ENCODE measurements at places on chromosomes 2 and 18.
A peak's percentile ranks its signal among the peaks of the same experiment; 100 is the strongest.

DNA sequence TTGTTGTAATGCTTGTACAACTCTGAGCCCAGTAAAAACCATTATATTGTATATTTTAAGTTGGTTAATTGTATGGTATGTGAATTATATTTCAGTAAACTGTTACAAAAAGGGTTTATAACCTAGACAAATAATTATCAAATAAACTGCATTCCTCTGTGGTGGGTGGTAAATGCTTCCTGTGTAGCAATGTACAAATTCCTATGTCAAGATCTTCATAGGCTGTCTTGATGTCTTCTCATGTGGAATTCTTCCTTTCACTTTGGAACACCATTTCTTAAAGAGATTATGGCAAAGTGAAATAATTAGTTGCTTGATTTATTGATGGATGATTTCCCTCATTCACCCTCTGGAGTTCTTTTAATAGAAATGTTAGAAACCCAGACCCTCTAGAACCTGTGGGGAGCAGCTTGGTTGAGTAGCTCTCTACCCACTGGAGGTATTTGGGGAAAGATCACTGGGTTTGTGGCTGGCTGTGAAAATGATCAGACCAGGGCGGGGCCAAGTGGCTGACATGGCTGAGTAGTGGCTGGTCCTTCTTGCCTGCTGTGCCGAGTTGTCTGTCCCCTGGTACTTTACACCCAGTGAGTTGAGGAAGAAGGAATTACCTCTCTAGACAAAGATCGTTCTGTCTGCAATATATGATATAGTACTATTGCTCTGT lies 22.4 kb upstream of the MGAT5 start:
- ATAC-seq = no peak

DNA sequence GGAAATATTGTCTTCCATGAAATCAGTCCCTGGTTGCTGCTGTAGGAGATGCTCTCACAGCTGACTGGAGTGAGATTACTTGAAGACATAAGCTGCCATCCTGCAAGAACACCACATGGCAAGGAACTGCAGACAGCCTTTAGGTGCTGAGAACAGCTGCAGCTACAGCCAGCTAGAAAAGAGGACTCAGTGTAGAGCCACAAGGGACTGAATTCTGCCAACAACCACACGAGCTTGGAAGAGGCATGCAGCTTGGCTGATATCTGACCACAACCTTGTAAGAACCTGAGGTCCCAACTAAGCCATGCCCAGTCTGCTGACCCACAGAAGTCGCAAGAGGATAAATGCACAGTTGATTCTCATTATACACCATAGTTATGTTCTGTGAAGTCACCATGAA lies 181.8 kb upstream of the ARL4C start:
- no peak for ATAC-seq

DNA sequence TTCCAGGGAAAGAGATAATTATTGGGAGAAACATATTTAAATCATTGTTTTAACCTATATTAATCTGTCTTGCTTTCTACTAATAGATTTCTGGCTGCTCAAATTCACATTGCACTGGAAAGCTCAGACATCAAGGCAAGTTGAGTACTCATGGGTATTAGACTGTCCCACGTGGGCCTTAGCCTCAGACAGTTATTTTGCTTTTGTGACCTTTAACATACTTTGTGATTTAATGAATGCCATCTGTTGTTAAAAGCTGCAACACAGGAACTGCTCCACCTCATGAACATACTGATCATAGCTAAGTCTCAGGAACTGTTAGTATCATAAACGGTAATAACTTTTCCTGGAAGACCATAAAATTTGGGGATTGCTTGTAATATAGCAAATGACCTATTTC lies 2.7 kb upstream of the LCT start:
- peak; percentile 97 for ATAC-seq

DNA sequence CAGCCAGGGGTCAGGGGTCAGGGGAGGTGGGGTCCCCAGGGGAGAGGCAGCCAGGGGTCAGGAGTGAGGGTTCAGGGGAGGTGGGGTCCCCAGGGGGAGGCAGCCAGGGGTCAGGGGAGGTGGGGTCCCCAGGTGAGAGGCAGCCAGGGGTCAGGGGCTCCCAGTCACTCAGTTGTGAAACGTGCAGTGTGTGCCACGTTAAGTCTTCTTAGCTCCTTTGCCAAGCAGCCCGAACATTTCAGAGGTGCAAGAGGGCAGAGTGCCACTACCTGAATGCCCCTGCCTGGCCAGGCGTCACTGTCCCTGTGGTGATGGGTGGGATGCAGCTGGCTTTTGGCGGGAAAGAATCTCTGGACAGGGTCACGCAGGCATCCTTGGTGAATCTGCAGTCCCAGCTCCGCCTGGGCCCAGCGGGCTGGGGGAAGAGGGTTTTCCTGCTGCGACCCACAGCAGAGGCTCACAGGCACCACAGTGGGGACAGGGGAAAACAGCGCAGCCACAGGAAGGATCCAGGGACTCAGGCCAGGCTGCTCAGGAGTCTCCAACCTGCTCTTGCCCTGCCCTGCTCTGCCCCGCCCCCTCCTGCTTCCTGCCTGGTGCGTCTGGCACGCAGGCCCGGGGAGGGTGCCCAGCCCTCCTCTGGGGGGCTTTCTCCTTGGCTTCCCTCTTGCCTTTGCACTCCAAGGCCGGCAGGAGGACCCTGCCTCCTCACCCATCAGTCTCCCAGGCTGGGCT lies 188.3 kb downstream of the TWIST2 start:
- ATAC-seq = no peak

DNA sequence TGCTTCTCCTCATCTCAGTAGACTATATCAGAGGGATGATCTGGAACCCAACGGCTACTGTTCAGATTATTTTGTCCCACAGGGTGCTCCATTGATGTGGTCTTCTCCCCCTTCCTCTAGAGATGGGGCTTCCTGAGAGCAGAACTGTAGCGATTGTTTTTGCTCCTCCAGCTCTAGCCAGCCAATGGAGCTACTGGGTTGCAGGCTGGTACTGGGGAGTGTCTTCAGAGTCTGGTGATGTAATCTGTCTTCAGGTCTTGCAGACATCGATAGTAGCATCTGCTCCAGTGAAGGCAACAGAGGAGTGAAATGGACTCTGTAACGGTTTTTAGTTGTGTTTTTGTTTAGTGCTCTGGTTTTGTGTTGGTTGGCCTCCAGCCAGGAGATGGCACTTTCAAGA lies 621.9 kb downstream of the RNF144A start:
- ATAC-seq = no peak

DNA sequence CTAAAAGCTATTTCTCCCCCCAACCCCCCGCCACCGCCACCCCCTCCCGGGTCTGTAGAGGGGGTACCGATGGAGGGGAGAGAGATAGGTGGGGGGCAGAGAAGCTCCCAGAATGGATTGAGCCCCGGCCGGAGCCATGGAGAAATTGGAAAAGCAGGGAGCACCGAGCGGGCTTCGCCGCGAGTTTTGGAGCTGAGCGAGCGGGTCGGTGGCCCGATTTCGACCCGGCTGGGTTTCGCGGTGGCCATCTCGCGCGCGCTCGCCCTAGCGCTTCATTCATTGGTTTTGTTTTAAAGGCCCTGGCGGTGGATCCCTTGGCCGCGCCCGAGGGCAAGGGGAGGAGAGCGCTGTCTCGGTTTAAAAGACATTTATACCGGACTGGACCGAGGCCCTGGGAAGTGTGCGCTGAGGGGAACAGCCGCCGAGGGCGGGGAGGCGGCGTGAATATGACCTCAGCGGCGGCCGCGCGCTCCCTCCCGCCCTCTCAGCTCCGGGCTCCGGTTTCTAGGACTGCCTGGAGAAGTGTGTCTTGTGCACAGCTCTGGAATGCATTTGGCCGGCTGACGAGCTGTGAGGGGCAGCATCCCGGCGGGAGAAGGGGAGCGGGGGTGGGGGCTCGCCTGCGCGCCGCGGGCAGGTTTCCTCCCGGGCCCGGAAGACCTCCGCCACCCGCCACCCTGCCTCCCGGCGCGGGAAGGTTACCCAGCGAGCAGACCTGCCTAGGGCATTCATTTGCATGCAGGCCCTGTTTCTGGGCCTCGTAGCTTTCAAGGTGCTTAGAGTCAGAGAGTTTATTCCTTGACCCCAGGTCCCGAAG lies 1.7 kb upstream of the SMAD7 start:
- peak; percentile 74 for ATAC-seq

- no peak for ATAC-seq
These were observed 463.3 kb upstream of the CELF4 start for GRCh38 chr18:38028946-38029345.

- no peak for ATAC-seq
These were observed 73.8 kb downstream of the TANC1 start for GRCh38 chr2:159042115-159042850.

DNA sequence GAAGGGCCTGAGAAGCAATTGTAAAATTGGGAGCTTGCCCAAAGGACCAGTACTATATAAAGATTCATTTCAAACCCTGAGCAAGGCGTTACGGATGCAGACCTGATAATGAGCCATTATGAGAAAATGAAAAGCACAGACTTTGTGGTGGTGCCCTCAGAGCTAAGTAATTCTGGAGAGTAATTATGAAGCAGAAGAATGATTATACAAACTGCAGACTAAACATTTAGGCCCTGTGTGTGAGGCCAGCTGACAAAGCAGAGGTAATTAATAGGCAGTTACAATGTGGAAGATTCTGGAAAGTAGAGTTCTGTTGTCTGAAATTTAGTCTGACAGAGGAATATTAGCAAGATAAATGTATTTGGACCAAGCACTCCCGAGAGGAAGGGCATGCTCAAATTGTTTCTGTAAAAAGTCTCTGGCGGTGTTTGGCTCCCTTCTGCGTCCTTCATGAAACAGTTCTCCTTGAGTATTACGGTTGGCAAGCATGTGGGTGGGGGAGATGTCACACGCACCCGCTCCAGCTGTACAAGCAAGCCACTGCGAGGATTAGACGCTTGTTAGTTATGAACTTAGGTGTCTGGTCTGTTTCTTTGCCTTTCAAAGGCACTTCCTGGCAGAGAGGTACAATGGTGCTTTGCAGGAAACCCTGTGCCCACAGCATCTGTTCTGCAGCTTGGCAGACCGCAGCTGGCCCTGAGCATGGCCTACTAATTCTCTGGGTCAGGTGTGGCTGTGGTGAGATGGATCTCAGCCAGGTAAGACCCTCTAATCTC lies 45.5 kb downstream of the CDC42EP3 start:
- ATAC-seq = peak; percentile 19

GRCh38 chr2:183179156-183179555 lies 54.9 kb downstream of the NUP35 start:
- no peak for ATAC-seq

- ATAC-seq = no peak
These were observed 422.2 kb upstream of the SALL3 start for GRCh38 chr18:78557371-78557770.

- ATAC-seq = no peak
These were observed 52.8 kb downstream of the MYO7B start for GRCh38 chr2:127588241-127588640.

DNA sequence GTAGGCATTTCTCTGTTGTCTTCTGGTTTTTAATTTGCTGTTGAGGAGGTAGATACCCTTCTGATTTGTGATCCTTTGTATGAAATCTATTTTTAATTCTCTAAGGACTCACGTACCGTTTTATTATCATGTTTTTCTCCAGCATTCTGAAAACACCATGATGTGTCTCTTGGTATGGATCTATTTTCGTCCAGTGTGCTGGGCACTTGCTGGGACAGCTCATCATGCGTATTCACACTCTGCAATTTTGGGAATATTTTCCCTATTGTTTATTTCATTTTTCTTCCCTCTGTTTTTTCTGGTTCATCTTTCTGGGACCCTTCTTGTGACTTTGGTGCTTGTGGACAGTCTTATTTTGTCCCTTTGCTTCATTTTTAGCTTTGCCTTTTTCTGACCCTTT lies 21.9 kb downstream of the RPIA start:
- ATAC-seq = no peak

DNA sequence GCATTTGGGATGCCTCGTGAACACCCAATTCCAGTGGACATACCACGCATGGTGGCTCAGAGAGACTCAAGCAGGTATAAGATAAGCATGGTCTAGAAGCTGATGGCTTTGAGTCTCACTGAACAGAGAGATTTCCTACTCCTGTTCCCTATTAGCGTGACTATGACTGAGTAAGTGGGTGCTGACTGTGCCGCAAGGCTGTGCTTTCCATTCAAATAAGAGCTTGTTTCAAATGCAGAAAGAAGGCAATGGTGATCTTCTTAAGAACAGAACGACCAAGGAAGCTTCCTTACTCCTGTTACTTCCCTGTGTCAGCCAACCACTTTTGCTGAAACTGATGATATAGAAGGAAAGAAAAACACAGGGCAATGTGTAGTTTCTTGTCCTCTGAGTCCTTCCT lies 63.5 kb upstream of the IGFBP2 start:
- ATAC-seq = no peak

DNA sequence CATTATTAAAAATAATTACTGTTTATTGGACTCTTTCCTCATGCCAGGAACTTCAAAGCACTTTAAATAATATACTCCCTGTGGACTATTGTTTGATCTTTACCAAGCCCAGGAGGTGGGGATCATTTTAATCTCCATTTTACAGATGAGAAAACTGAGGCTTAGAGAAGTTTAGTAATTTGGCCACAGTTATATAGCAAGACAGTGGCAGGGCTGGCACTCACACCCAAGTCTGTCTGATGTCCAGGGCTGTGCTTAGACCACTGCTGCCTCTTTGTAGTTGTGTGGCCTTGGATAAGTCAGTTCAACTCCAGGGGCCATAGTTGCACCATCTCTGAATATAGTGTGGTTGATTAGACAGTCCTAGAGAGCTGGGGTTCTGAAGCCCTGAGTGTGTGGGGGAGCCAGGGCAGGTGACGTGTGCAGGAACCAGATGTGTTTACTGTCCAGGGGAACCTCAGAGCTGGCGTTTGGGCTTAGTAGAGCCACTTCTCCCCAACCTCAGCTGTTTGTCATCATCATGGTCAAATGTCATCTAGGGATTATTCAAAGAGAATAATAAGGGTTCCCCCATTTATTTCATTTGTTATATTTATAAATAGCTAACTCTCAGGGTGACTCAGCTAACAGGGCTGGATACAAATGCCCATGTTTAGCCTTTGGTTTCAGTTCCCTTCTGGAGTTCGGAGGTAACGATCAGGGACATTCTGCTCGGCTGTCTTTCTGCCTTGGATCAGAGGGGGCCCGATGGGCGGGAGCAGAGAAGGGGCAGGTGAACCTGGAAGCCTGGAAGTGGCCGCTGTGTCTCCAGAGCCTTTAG lies 68.0 kb downstream of the BOLA3 start:
- no peak for ATAC-seq

DNA sequence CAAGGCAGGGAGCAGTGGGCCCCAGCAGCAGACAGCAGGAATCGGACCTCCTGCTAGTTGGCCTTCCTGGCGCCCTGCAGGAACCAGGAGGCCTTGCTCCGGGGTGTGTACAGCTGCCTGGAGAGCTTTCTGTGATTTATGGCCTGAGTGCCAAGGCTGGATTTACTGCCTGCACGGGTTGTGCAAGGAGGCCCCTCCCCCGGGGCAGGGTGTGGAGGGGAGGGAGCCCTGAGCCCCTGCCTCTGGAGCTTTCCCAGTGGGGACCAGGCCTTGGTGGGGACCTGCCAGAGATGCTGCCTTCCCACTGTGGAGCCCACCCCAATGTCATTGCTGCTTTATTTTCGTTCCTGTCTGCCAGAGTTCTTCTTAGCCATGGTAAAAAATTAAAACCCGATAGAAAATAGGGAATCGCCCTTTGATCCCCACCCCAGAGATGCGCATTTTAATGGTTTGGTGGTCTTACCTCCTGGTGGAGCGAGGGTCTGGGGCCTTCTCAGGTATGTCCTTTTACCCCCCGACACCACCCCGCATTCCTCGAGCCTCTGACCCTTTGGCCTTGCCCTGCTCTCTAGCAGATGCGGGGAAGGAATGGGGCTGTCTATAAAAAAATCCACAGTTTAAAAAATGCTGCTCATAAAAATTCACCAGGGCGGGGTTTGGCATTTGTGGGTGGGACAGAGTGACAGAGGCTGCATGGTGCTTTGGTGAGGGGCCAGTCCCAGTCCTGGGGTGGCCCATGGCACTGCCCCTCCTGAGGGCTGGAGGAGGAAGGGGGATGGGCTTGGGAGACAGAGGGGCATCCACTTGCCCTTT lies 6.9 kb upstream of the RALB start:
- ATAC-seq = peak; percentile 79

- no peak for ATAC-seq
These were observed 29.7 kb downstream of the LYPD6 start for GRCh38 chr2:149360106-149360505.

All from SK-N-SH treated with all-trans-retinoic acid at 6 μM for 48 hours (cell line).